Right renal pelvis (tissue), 4 donors: ENCODE measurements at places on chromosomes 7 and 10.

GRCh38 chr7:82449910-82450309 lies 6.3 kb upstream of the CACNA2D1 start:
- DNase-seq: no peak

GRCh38 chr10:112429147-112429546 lies 17.6 kb downstream of the ZDHHC6 start:
- DNase-seq: no peak

DNA sequence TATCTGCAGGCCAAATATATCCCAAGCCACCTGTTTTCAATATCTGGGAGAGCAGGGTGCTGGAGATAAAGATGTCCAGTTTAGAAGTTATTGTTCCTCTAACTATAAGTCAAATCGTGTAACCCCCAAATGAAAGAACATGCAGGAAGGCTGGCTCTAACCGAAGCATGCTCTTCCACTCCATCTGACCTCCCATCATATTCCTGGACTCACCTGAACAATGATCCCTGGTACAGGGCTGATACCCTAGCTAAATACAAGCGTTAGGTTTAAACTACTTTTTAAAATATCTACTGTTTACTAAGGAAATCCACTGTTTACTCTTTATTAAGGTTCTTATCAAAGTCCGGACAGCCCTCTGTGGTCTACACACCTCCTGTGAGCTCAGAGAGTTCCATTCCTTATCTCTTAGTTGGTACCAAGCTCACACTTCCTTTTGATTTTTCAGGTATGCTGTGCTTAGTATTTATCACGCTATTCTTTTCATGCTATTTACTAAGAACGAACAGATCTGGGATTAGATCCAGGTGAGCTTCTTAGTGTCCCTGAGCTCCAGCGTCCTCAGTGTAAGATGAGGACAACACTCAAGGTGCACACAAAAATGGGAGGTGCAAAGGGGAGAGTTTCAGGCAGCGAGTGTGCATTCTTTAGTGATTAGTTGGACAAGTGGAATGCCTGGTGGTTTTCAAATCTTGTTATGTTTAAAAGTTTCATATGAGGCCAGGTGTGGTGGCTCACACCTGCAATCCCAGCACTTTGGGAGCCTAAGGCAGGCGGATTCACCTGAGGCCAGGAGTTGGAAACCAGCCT lies 23.6 kb upstream of the COBL start:
- no peak for DNase-seq

DNA sequence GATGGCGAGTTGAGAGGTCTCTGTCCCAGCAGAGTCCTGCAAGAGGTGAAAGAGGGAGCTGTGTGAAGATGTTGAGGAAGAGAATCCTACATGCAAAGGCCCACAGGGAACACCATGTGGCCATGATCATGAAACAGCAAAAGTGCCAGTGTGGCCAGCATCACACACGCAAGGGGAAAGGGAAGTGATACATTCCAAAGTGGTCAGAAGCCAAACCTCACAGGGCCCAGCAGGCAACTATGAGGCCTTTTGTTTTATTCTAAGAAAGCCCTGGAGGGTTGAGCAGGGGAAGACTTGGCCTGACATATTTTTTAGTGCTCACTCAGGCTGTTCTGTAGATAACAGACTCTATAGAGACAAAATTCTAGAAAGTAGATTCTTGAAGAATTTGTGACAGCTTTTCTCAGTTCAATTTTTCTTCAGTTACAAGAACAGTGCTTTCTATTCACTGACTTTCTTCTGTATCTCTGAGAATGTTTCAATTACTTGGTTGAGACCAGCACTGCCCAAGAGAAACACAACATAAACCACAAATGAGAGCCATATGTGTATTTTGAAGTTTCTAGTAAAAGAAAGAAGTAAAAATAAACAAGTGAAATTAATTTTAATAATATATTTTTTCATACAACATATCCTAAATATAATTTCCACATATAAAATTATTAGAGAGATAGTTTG lies 82.3 kb downstream of the HTR7 start:
- no peak for DNase-seq

GRCh38 chr10:26214004-26214403 lies 2.6 kb upstream of the GAD2 start:
- no peak for DNase-seq

DNA sequence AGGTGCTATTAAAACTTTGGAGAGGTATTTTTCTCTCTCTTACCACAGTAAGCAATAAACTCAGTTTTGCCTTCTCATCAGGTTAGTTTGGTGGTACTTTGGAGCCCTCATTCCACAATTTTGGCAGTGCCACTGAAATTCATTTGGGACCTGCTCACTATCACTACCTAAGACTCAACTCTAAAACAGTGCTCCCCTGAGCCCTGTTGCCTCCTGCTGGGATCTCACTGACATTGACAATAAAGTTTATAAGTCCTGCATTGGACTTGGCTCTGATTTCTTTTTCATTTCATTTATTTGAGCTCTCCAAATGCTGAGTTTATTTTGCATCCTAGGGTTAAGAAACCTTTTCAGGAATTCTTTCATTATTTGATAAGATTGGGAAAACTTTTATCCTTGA lies 130.8 kb upstream of the HPS1 start:
- DNase-seq: no peak

- DNase-seq: peak; percentile 52
Observed at GRCh38 chr7:111958896-111959295, 247.3 kb downstream of the DOCK4 start.

DNA sequence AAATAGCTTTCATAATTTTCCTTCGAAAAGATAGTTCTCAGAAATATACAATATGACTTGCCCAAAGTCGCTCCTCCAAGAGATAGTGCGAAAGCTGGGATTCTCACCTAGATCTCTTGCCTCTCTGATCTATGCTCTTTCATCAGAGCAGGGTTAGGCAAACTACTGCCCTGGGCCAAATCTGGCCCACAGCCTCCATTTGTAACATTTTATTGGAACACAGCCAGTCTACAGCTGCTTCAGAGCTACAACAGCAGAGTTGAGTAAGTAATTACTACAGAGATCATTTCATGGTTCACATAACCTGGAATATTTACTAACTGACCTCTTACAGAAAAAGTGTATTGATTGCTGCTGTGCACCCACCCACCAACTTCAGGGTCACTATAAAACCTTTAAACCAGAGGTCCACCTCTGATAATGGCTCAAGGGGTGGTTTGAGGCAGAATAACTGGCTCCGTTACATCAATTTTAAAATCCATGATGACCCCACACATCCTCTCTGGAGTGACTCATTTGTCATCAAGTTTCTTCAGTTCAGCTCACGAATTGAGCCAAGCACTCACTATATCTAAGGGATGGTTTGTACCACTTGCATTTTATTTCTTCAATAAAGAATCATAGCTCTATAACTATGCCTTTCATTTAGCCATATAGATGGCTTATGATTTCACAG lies 1019.0 kb downstream of the XPNPEP1 start:
- DNase-seq: no peak

- no peak for DNase-seq
Observed at GRCh38 chr7:29207162-29207801, 12.7 kb downstream of the CHN2 start.

- DNase-seq: no peak
Observed at GRCh38 chr7:36904802-36905201, 180.5 kb upstream of the AOAH start.

GRCh38 chr10:86319676-86320075 lies 46.9 kb downstream of the GRID1 start:
- DNase-seq: no peak

GRCh38 chr7:97342512-97342911 lies 225.0 kb downstream of the SDHAF3 start:
- DNase-seq: no peak

DNA sequence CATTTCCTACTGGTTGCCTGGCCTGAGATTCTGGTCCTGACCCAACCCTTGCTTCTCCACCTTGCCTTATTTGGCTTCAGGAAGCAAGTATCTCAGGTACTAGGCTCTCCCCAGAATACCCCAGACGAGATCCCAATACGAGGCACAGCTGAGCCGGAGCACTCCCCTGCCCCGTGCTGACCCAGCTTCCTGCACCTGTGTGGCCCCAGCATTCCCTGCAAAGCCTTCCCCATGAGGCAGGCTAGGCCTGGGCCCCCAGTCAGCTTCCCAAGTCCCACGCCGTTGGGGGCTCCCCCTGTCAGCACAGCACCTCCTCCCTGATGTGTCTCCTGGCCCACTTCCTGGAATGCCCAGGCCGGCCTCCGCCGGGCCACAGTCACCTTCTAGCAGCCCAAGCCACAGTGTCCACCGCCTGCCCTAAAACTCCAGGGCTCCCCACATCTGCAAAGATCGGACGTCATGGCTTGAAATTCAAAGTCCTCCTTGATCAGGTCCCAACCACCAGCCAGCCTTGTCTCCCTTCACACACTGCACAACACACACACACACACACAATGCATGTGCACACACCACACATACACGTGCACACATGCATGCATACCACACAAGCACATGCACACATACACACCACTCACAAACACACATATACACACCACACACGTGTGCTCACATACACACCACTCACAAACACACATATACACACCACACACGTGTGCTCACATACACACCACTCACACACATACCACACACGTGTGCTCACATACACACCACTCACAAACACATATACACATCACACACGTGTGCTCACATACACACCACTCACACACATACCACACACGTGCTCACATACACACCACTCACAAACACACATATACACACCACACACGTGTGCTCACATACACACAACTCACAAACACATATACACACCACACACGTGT lies 78.9 kb upstream of the FOXK1 start:
- no peak for DNase-seq

GRCh38 chr10:78541481-78542140 lies 507.9 kb downstream of the RPS24 start:
- no peak for DNase-seq

DNA sequence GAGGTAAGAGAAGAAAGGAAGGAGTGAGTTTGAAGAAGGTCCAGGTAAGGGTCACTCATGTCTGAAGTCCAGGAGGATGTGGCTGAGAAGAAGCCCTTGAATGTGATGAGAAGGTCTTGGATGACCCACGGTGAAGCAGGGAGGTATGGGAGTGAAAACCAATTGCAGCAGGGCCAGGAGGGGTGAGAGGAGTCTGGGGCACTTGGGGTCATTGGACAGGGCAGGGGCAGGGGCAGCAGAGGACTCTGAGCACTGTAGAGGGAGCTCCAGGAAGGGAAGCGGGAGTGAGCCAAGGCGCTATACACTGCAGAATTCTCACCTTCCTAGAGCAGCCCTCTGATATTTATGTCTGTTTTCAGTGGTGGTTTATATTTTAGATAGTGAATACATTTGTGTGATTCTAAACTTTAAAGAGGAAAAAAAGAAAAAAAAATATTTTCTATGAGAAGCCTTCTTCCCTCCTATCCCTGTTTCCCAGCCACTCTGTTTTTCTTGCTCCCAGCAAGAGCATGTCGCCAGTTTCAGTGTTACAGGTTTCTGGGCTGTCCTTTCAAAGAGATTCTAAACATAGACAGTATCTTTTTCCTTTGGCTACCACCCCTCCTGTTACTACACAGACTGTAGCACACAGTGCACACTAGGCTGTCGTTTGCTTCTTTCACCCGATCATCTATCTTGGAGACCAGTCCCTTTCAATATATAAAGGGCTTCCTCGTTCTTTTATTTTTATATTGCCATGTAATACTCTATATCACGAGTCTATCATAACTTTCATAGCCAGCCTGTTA lies 24.5 kb downstream of the BLVRA start:
- no peak for DNase-seq

- DNase-seq: no peak
Observed at GRCh38 chr7:48390388-48391327, 219.4 kb downstream of the ABCA13 start.

- no peak for DNase-seq
Observed at GRCh38 chr10:128125416-128125943, 743 bp downstream of the MKI67 start.

DNA sequence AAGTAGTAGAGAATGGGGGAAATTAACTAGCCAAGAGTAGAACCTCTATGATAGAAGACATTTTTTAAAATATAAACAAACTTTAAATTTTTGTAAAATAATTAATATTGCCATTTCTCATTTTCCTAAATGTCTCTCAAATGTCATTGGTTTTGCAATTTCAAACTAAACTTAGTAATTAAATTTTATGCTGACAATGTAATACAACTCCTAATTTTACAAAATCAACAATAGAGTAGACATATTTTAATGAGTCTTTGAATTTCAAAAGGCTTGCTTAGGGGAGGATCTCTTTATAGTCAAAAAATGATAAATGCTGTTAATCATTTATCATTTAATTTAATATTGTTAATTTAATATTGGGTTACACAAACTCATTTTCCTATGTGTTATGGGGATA lies 81.8 kb downstream of the ZWINT start:
- no peak for DNase-seq

GRCh38 chr7:150631866-150632864 lies at the start of gene GIMAP6:
TSS of gene GIMAP6 (minus strand) at chr7:150632385. CDS start at chr7:150630142, 2,243 bp downstream.
- no peak for DNase-seq

- no peak for DNase-seq
Observed at GRCh38 chr7:15554081-15554480, 7.7 kb downstream of the AGMO start.

- DNase-seq: no peak
Observed at GRCh38 chr7:142412551-142413193, 154.8 kb upstream of the PRSS58 start.

DNA sequence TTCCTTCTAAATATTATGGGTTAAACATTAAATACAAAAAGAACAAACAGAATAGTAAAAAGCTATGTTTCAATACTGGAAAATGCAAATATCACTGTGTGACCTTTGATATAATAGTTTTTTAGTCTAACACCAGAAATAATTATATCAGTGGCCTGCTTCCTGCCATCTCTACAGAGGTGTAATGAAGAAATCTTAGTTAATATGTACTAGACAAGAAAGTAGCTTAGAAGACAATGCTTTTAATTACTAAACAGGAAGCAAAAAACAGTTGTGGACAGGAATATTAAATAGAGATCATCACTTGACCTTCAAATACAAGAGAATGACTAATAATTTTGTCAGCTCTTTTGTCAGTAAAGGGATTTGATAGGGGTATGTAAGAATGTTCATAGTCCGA lies 47.4 kb upstream of the LRRN3 start:
- no peak for DNase-seq

DNA sequence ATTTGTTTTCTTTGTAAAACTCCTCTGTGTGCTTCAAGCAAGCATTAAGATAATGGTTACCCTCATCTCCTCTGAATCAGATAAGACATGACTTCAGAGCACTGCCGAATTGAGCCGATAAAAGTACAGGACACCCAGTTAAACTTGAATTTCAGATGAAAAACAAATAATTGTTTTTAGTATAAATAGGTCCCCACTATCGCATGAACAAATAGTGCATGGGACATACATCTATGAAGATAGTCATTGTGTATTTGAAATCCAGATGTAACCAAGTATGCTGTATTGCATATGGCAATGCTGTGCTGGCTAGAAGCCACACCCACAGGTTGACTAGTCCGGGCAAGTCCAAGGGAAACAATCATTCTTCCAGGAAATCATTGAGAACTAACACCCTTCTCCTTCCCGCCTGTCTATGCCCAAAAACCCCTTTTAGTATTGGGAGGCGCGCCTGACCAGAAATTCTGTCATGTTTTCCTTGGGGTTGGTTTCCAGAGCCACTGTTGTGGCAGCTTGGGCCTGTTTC lies 12.6 kb upstream of the FGFR2 start:
- DNase-seq: no peak
